Aorta (tissue), 5 donors: ENCODE measurements at places on chromosomes 5 and 9. TPM values are rescaled to one million over a fixed set of nuclear protein-coding genes. Genes with fewer than 3 reads are reported as not detected.

The BASP1 gene
- total RNA-seq = 45.6 TPM

DNA sequence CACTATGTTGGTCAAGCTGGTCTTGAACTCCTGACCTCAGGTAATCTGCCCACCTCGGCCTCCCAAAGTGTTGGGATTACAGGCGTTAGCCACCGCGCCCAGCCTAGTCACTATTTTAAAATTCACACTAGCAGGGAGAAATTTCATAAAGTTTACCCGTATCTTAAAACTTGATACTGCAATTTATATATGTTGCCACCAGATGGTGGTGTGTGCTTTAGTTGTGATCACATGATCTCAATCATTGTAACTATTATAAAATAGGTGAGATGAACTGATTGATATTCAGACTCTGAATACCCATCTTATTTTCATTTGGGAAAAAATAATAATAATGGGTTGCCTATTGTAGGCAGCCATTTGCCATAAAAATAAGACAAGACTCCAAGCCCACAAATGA, 1330.4 kb upstream of the WWC1 start:
- no peaks in the 10 kb centered on the region for H3K4me1 ChIP-seq
- H3K36me3 ChIP-seq = no peaks in the 10 kb centered on the region
- no peaks in the 10 kb centered on the region for H3K27me3 ChIP-seq
- no peak for DNase-seq
- no peak overlapping the region for H3K4me3 ChIP-seq

DNA sequence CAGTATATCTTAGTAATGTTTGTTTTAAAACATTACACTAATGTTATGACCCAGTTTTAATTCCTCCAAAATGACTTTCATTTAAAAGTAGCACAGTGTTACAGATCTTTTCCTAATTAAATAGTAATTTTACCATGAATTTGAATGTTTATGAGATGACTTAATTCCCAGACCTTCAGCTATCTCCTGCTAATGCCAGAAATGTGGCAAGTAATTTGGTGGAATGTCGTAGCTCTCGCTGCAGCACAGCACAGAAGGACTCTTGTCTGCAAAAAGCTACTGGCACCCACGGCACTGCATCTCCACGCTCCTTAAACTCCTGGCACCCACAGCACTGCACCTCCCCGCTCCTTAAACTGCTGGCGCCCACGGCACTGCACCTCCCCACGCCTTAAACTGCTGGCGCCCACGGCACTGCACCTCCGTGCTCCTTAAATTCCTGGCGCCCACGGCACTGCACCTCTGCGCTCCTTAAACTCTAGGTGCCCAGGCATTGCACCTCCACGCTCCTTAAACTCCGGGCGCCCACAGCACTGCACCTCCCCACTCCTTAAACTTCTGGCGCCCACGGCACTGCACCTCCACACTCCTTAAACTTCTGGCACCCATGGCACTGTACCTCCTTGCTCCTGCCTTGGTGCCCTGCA, 163.1 kb downstream of the CDK5RAP2 start:
- no peak overlapping the region for H3K4me3 ChIP-seq
- H3K27me3 ChIP-seq = no peaks in the 10 kb centered on the region
- no peaks in the 10 kb centered on the region for H3K4me1 ChIP-seq
- H3K27ac ChIP-seq = no peak overlapping the region
- H3K36me3 ChIP-seq = peaks cover 9% of the 10 kb centered on the region
- DNase-seq = no peak

- no peak for DNase-seq
- H3K27ac ChIP-seq = no peak overlapping the region
Observed at GRCh38 chr9:37251452-37251851, 131.1 kb downstream of the ZCCHC7 start.

The ZDHHC11 gene
- 9.4 TPM for total RNA-seq

DNA sequence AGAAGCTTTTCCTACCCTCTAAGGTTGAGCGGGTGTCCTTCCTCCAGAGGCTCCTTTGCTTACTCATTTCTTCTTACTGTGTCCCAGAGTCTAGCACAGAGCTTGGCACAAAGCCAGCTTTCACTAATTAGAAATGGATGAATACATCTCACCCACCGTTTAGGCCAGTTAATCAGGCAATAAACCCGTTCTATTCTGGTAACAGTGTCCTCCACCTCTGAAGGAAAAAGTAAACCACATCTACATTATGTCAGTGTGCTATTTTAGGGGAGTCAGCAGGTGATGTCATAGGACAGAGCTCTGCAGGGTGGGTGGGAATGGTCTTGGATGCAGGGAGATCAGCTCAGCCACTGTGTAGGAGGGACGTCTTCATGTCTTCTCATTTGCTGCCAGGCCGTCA, 109.2 kb downstream of the OSTF1 start:
- H3K27me3 ChIP-seq = no peaks in the 10 kb centered on the region
- no peak overlapping the region for H3K27ac ChIP-seq
- no peak for DNase-seq
- no peaks in the 10 kb centered on the region for H3K36me3 ChIP-seq
- H3K4me1 ChIP-seq = peaks cover 3% of the 10 kb centered on the region
- H3K4me3 ChIP-seq = no peak overlapping the region

DNA sequence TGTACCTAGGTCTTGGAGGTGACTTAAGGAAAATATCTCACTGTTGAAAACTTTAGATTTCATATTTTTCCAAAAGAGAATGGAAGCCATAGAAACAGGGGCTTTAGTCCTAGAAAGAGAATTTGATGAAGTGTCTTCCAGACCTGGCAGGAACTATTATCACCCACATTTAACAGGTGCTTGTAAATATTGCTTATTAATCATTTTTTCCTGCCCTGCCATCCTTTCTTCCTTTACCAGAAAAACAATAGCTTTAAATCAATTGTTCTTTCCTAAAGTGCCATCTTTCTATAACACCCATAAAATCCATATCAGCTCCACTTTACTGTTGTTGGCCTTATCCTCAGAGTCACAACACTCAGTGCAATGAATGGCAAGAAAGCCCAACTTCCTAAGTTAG, 350.9 kb downstream of the YTHDC2 start:
- DNase-seq = no peak
- no peaks in the 10 kb centered on the region for H3K27me3 ChIP-seq

GRCh38 chr5:154762700-154763099, 7.5 kb downstream of the LARP1 start:
- no peak for DNase-seq
- H3K27ac ChIP-seq = no peak overlapping the region
- H3K4me3 ChIP-seq = no peak overlapping the region
- H3K36me3 ChIP-seq = no peaks in the 10 kb centered on the region
- no peaks in the 10 kb centered on the region for H3K27me3 ChIP-seq
